CD4-positive, alpha-beta T cell treated with Interleukin-15 for 1 hour (primary cell): ENCODE measurements at places on chromosomes 7 and 10.

DNA sequence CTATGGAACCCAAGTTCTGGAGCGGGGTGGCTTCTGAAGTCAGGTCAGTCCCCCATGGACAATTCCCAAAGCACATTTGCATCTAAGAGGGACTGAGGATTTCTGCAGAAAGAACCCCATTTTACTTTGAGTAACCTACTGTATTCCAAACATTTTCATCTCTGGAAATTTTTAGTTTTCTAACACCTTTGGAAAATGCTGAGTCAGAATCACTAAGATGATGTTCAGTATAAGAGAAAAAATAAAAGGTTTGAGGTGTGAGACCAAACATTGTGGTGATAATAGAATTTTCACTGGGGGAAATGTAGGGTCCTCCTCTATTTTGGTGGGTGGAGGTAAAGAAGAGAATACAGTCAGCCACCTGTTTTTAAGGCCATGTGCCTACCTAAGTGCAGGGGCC lies 227.1 kb downstream of the LRMDA start:
- no peak for DNase-seq

DNA sequence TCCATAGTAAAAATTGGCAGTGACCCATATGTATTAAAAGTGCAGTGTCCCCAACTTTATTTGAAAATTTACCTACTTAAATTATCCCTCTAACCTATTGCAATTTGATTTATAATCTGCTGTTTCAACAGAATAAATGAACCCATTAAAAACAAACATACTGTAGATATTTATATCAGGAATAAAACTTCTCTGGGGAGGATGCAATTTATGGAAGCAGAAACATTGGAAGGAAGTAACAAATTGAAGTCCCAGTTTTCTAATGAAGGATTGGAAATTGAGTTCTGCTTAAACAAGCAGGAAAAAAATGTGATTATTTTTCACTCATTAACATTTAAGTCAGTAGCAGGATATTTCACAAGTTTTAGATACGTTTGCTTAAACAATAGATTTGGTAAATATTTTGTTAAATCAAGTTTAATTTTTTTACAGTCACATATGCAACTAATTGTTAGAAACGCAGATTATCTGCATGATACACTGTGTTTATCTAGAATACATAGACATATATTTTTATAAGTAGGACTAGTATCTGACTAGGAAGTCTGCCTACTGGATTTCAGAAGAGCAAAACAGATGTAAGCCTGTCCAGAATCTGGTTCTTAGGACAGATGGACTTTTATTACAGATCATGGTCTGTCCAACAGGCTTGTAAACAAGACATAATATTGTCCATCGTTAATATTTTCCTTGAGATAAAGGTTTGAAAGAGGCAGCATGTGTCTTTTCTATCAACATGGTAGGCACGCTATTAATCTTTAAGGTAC lies 5.3 kb downstream of the AGMO start:
- no peak for DNase-seq

DNA sequence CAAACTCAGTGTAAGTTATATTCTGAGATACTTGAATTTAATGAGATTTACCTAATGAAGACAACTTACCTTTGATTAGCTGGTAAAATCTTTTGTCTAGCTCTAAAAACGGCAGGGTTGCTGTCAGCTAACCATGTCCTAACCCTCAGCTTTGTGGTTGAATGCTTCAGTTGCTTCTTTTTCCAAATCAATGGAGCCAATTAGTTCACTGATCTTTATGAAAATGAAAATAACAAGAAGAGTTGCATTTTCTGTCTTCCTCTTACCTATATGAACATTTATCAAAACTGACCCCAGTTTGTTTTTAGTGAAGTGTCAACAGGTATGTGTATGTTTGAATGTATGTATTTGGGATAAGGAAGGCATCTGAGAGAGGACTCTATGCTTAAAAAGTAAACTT lies 253.1 kb upstream of the MTPN start:
- no peak for DNase-seq

DNA sequence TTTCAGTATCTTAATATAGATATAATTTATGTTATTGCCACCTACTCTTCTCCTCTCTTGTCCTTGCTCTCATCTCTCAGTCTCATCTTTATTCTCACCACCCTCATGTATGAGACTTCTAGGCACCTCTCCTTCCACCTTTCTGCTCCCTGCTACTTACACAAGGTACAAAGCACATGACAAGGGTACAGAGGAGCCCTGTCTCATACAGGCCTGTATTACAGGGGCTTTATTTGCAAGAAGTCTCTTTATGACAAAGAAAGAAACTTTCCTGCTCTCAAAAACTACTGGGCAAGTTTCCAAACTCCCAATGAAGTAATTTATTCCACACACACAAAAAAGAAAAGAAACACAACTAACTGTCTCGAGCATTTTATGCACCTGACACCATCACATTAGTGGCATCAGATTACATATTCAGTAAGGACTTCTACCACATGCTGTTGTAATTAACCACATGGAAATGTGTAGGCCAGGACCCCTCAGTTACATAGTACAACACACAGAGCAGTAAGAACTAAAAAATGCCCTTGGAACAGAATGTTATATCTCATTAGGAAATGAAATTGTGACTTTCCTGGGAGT lies 253.1 kb downstream of the FZD1 start:
- DNase-seq, result no peak

DNA sequence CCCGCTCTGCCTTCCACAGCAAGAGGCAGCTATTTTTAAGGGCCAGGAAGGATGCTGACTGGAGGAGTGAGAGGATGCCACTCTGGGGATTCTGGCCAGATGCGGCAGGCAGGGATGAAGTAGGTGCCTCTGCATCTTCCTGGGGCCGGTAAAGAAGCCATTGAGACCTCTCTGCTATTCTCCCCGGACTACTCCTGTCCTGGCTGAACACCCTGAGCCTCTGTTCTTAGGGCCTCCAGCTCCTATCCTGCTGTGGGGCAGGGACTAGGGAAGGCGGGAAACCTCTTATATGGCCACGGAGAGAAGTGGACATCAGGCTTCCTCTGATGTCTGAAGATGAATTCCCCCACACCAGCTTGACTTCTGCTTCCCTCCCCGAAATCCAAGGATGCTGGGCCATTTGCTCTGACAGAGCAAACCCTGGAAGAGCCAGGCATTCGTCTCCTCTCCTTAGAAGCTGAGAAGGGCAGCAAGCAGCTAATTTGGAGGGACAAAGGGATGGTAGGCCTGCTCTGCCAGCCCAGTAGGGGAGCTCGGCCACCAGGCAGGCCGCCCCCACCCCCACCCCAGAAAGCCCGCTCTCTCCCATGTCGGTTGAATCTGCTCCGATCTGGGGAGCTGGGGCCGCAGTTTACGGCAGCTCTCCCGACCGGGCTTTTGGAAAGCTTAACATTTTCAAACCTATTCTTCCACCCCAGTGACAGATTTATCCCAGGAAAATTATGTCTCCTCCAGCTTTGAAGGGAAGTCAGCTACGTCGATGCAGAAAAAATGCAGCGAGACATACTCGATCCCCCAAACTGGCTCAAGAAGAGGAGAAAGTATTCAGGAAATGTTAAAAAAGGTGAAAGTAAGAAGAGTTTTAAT lies 2.8 kb downstream of the FGF8 start:
- no peak for DNase-seq

DNA sequence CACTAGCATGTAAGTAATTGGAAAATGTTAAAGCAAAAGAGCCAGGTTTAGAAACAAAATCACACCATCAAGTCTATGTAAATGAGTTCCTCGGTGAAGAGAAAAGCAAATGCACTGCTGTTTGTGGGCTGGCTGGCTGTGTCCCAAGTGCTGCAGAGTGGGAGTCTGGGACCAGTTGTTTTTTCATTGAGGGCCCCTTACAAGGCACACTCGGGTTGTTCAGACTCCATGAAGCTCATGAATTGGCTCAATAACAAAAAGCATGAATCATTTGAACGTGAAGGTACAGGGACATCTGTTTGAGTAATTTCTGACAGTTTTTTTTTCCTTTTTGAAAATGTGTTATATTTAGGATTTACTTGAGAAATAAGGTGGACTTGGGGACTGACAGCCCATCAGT lies 28.0 kb downstream of the GRK5 start:
- no peak for DNase-seq

- DNase-seq, result no peak
Measured at GRCh38 chr10:122034149-122034756, 45.3 kb downstream of the TACC2 start.

- no peak for DNase-seq
Measured at GRCh38 chr7:148854983-148855382, 29.1 kb downstream of the EZH2 start.

DNA sequence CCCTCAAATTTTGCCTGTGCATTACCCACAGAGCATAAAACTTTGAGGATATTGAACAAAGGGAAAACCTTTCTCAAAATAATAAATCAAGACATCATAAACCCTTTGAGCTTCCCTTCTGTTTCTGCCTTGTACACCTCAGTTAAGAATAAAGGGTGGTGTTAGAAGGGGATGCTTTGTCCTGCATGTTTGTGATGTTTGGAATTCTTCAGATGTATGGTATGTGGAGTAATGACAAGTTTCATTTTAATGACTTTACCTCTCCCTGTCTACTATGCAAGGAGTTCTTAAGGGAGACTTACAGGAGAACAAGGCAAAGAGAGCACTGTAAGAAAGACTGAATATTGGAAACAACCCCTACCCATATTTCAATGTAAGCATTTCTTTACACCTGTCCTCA lies 99.2 kb downstream of the HECW1 start:
- DNase-seq, result no peak

DNA sequence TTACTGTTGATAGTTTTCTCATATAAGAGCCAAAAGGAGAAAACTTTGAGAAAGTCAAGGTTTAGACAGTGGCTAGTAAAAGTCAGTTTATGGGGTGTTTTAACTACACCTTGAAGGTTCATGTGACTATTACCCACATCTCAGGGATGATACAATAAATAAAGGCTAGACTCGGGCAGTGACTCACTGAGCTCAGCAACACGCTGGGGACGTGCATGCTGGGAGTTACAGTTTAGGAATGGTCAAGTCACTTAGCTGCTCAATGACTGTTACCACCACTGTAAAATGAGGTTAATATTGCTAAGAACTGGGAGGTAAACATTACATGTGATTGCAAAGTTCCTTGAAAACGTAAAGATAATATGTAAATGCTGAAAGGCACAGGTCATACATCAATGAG lies 1254.4 kb upstream of the PHF14 start:
- DNase-seq, result no peak

DNA sequence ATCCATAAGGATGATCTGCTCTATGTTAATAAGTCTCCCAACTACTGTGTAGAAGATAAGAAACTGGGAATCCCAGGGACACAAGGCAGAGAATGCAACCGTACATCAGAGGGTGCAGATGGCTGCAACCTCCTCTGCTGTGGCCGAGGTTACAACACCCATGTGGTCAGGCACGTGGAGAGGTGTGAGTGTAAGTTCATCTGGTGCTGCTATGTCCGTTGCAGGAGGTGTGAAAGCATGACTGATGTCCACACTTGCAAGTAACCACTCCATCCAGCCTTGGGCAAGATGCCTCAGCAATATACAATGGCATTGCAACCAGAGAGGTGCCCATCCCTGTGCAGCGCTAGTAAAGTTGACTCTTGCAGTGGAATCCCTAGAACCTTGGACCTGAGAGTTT lies 10.3 kb downstream of the WNT16 start:
- DNase-seq, result no peak

DNA sequence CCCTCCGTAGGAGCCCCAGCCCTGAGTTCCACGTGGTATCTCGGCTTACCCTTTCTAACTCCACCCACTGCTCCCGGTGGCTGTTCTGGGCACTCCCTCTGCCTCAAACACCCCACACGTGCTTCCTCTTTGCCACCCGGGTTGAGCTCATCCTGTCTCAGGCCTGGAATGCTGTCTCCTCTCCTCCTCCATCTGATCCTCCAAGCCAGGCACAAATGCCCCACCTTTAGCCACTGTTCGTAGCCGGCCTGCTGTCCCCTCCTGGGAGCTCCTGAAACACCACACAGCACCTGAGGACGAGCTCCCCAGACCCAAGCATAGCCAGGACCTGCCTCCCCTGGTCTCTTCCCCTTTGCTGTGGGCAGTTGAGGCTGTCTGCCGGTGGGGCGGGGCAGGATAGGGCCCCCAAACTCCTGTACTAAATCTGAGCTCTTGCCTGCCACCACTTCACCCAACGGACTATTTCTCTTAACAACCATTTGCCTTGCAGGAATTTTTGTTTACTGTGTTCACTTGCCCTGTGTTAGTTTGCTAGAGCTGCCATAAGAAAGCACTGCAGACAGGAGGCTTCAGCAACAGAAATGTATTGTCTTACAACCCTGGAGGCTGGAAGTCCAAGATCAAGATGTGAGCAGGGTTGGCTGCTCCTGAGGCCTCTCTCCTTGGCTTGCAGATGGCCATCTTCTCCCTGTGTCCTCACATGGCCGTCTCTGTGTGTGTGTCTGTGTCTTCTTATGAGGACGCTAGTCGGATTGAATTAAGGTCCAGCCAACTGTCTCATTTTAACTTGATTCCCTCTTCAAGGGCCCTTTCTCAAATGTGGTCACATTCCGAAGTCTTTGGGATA lies 58.3 kb upstream of the SHH start:
- DNase-seq, result no peak

DNA sequence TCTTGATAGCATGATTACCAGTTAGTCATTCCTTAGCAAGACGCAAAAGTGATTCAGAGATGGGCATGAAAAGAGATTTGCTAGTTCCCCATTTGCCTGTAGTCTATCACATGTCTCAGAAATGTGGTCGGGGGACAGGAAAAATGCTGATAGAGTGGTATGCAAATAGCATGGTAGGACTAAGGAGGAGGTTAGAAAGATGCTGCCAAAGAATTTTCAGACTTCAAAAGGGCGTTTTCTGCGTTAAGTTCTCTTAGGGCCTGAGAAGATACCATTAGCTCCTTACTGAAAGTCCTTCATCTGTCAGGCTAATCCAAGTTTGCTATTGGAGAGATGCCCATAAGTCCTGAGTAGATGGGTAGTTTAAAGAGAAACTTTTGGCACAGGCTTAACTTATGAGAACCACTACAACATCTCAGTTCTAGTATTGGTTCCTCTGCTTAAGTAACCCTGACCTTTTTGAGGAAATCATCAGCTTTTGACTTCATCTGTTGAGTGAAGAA lies 2.7 kb downstream of the CALD1 start:
- no peak for DNase-seq
